Frontal cortex (tissue), 4 donors: ENCODE measurements at places on chromosomes 2 and 18.

GRCh38 chr18:77109648-77110019 lies 22.9 kb downstream of the MBP start:
- DNase-seq, result no peak

GRCh38 chr2:195533771-195534642 lies 123.0 kb upstream of the SLC39A10 start:
- peak; percentile 29 for DNase-seq

DNA sequence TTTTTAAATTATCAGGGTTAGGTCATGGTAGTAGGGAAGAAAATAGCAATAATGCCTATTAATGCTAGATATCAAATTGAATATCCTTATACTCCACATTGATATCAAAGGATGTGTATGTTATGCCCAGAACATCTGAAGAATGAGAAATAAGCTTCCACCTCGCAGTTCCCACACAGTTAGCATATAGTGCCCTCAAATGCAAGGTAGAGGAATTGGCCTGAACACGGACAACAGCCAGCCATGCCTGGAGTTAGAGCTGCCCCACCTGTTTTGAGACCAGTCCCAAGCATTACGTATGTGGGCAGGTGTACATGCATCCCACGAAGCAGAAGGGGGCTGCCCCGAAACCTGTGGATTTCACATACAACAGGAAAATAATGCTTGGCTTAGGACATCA lies 79.6 kb downstream of the SUMO1 start:
- DNase-seq, result no peak

GRCh38 chr2:23871206-23871605 lies 55.7 kb downstream of the ATAD2B start:
- DNase-seq, result no peak

DNA sequence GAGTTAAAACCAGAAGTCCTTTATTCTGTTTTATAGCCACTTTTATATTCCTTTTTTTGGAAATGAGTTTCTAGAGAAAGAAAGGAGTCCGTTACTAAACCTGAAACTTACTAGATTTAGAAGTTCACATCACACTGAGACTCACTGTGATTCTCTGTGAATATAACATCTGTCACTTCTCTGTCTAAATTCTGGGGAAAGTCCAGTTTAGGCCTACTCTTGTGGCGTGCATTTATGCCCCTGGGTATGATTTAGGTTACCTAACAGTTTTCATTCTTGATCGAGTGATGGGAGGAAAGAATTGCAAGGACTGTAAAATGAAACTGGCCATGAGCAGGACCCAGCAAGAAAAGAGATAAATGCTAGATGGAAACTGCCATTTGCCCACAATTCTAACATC lies 449.6 kb downstream of the SPAG16 start:
- DNase-seq, result no peak

DNA sequence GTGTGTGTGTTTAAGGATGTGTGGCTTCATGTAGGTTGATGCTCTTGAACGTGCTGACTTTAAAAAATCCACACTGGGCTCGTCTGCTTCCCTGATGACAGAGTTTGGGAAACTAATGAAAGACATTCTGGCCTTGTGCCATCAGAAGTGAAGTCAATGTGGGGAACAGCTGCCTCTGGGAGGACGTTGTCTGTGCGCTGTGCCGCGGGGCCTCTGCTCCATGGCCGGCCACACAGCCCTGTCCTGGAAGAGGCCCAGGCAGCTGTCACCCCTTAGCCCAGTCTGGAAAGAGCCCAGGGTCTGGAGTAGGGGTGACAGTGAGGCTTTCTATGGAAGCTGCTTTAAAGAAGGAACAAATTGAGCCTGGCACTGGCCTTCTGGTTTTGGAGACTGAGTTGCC lies 155.8 kb downstream of the SH3RF3 start:
- DNase-seq, result no peak

DNA sequence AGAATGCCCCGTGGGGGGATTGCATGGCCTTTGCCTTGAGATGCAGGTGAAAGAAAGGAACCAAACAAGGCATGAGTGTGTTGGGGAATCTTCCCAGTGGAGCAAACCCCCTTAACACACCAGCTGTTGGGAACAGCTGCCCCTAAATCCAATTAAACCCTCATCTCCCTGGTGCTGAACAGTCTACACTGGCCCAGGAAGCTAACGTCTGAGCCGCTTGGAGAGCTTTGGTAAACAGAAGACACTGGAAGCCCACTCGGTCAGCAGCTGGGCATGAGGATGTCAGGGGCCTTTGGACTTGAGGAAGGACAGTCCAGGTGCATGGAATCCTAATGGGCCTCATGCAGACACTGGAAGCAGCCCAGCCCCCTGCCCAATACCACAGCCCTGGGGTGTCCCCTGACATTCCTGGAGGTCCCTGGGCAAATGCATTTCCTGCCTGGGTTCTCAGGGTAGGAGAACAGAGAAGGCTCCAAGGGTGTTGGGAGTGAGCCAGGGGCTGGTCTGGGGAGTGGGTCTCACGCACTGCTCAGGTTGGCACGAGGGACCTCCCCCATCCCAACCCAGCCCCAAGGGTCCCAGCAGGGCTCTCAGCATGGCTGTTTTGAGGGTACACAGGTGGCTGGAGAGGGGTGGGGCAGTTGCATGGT lies 37.7 kb downstream of the GBX2 start:
- no peak for DNase-seq

GRCh38 chr2:2028041-2028440 lies 283.7 kb upstream of the PXDN start:
- no peak for DNase-seq

- no peak for DNase-seq
These were observed 17.3 kb downstream of the DUSP11 start for GRCh38 chr2:73762571-73762970.

DNA sequence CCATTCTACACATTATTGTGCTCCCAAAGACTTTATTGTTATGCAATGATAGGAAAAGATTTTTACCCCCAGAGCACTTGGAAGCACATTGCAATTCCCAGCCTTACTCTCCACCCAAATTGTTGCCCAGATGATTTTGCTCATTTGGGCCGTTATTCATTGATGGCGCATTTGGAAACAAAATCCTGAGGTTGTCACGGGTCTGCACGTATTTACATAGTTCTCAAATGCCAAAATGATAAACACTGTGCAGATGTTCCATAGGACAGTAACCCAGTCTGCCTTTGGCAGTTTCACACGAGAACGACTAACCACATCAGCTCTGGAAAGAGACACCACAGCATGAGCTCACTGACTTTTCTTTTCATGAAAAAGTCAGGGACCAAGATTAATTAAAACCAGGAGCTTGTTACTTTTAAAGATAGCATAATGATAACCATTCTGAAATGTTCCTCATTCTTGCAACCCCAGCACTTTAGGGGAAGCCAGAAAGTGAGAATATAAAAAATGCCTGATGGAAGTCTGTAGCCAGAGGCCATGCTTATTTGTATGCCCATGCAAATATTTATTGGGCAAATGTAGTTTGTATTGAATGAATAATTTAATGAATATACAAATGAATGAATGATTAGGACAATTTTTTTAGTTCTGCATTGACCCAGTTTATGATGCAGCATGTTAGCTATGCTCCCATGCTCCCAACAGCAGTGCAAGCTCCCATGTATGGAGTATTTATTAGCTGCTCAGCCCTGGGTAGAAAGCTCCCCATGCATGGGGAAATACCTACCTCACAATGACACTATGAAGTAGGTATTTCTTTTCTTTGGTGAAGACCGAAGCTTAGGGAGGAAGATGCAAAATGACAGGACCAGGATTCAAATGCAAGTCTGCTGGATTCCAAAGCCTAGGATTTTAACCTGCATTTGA lies 84.6 kb downstream of the MAIP1 start:
- DNase-seq, result no peak
